ENCODE measurements at places on chromosomes 6 and 20.

DNA sequence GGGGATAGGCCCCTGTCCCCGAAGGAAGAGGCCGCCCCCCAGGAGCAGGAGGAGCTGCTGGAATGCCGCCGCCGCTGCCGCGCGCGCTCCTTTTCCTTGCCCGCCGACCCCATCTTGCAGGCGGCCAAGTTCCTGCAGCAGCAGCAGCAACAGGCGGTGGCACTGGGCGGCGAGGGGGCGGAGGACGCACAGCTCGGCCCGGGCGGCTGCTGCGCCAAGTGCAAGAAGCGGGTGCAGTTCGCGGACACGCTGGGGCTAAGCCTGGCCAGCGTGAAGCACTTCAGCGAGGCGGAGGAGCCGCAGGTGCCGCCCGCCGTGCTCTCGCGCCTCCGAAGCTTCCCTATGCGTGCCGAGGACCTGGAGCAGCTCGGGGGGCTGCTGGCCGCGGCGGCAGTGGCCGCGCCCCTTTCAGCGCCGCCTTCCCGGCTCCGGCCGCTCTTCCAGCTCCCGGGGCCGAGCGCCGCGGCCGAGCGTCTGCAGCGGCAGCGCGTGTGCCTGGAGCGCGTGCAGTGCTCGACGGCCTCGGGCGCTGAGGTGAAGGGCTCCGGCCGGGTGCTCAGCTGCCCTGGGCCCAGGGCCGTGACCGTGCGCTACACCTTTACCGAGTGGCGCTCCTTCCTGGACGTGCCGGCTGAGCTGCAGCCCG lies 630 bp downstream of the PPP1R3G start:
- DNase-seq, result no peak

- no peak for DNase-seq
Observed at GRCh38 chr6:61869632-61870400, 416.2 kb downstream of the KHDRBS2 start.

DNA sequence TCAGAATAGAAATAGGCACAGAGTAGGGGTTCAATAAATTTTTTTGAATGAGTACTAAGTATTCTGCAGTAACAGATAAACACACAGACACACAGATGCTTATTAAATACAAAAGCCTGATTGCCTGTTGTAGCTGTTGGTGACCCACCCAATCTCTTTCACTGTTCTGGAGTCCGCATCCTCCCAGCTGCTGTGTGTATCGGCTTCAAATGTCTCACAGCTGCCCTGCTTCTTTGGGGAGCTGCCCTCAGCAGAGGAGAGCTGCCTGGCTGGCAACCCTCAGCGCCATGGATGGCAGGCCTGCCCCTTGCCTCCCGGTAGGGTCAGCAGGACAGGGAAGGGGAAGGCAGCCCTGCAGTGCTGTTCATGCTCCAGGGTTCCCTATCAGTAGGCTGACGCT lies 85.9 kb upstream of the PRND start:
- no peak for DNase-seq

GRCh38 chr6:81606965-81607381 lies 145.5 kb downstream of the TENT5A start:
- no peak for DNase-seq

DNA sequence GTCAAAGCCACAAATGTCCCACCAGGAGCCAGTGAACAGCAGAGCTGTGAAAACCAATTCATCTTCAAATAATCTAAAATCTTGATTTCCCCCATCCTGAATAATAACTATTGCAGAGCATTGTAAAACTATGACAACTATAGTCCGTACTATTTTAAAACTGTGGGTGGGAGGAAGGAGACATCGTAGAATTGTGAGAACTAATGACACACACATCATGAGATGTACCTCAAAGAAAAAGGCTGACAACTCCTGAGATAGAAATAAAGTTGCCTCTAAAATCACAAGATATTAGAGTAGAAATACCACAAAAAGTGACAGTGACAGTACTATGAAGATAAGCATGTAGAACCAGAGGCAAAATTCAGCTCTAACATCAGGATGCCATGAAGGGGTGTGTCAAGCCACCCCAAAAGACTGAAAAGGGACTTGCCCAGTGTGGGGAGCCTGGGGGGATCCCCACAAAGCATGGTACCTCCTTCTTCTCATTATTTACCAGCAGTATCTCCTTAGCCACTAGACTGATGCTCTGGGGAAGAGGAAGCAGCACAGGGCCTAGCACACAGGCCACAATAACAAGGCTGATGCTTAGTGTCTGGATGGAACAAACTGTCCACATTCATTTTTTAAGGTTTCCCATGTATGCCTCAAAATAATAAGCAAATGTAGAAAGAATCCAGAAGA lies 13.4 kb downstream of the NAPB start:
- no peak for DNase-seq

- DNase-seq, result no peak
Observed at GRCh38 chr20:33127422-33128097, 40.4 kb upstream of the BPIFA2 start.

DNA sequence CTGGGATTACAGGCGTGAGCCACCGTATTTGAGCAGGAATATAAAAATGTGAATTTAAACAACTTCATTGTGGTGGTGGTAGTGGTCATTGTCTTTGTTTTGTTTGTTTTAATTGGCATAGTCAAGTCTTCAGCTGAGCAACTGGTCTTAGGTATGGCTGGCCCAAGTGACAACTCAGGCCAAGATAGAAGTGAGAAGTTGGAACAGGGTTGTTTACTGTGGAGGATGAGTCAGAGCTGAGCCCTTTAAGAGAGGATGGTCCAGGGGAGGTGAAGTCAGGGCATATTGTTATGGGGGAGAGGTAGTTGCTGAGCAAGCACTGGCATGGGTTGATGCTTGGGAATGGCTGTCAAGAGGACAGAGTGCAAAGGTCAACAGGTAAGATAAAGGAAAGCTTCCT lies 308.2 kb downstream of the FARS2 start:
- DNase-seq, result no peak

GRCh38 chr6:52368002-52368401 lies 6.1 kb downstream of the PAQR8 start:
- no peak for DNase-seq

All from stimulated activated CD8-positive, alpha-beta memory T cell treated with anti-CD3 and anti-CD28 coated beads, Interleukin-7, amount 100 ng/mL, for 4 hours (primary cell).